ENCODE measurements at places on chromosomes 6 and 20.

DNA sequence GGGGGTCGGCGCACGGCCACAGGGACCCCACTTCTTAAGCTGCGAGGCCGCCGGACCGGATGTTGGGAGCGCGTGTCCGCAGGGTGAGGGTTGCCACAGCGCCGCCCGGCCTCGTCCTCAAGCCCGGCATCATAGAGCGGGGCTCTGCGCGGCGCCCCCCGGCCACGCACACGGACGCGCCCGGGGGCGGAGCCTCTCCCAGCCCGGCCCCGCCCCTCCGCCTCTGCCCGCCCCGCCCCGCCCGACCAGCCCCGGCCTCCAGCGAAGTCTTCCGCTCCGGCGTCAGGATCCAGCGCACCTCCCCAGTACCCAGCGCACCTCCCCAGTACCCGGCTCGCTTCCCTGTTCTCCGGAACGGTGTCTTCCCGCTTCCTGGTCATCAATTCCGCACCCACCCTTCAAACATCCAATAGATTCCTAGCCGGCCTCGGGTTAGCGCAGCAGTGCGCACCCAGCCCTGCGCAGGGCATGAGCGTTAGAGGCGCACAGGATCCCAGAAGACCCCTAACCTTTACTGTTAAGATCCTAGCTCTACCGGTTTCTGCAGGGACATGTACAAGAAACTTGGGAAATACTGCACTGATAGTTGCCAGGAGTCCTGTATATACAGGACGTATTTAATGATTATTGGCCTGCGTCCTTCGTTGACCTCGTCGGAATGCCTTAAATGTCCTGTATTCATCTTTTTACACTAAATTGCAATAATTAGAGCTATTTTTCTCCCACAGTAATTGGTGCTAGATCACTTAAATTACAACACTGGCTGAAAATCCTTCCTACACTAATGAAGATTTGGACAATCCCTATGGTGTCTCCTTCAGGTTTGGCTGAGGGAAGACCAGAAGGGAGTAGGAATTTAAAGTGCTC lies 535 bp upstream of the DNAAF9 start:
- no peak for DNase-seq

GRCh38 chr6:46190889-46191288 lies 20.1 kb upstream of the ENPP5 start:
- DNase-seq = no peak

DNA sequence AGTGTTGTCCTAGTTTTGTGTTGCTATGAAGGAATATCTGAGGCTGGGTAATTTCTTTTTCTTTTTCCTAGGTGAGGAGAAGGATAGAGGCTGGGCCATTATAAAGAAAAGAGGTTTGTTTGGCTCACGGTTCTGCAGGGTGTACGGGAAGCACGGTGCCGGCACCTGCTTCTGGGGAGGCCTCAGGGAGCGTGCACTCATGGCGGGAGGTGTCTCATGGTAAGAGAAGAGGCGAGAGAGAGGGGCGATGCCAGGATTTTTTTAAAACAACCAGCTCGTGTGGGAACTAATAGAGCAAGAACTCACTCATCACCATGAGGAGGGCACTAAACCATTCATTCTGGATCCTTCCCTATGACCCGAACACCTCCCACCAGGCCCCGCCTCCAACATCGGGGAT lies 14.2 kb upstream of the NPBWR2 start:
- DNase-seq = no peak

DNA sequence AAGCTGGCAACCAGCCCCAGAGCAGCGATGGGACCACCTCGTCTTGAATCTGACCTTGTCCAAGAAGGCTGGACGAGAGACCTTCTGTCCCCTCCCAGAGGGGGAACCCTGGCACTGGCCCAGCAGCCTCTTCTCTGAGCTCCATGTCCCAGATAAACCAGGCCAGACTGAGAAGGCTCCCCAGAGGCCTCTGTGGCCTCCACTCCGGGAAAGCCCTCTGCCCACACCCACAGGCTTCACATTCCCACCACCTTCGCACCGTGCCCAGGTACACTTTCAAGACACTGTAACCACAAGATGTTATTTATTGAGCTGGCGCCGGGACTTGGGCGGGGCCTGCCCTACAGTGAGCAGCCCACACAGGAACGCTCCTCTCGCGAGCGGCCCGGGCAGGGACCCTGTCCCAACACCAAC lies 33.2 kb downstream of the ADA start:
- no peak for DNase-seq

GRCh38 chr6:80380566-80380965 lies 274.1 kb downstream of the BCKDHB start:
- DNase-seq = no peak

DNA sequence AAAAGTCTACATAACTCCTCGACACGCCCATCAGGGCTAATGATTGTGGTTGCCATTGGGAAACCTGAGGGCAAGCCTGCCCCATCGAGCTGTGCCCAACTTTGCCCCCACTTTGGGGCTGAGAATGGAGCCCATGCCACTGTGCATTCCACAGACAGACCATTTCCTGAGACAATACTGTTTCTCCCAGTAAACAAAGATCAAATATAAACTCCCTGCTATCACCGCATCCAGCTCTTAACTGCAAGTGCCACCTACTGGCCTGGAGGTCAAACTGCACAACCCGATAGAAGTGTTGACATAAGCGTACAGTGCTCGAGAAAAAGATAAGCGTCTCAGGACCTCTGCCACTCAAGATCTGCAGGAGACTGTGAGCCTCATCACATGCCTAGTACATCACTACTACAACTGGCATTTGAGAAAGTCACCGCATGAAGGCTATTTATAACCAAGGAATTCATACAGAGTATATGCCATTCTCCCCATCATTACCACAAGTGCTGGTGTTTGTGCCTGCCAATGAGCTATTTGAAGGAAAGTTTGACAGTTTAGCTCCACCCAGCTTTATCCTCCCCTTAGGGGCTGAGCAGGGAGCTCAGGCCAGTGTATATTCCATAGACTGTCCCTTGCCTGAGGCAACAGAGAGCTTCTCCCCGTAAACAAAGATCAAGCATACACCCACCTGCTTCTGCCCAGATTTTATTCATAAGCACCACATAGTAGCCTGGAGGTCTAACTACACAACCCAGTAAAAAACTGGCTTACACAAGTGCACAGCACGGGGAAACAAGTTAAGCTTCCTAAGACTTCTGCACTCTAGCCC lies 4.5 kb upstream of the DEFB126 start:
- no peak for DNase-seq

DNA sequence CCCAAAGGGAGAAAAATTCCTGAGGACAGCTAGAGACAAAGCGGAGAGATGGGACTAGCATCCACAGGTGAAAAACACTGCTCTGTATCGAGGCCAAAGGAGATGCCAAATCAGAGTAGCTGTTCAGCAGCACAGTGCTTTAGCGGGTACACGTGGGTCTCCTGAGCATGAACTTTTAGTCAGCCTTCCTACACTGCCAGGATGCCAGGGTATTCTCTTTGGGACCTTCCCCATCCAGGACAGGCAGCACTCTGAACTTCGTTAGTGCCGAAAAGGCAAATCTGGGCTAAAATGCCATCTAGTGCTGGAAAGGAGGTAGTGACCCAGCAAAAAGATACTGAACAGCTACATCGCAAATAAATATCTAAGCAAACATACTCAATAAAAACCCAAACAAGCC lies 64.9 kb downstream of the C6orf58 start:
- DNase-seq = no peak

DNA sequence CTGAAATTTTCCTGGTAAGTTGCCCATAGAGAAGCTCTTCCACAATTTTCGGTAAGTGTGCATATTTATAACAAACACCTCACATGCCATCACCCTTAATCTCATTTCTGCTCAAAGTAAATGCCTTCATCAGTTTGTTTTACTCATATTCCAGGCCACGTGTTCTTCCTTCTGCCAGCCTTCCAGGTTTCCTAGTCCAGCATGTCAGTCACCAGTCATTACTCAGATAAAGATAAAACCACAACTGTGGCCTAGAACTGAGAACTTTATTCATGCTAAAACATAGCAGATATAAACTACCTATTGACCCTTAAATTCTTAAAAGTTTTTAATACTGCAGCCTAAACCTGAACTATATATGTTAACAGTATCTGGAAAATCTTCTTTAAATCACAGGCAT lies 149.5 kb upstream of the SLC22A16 start:
- DNase-seq = no peak

DNA sequence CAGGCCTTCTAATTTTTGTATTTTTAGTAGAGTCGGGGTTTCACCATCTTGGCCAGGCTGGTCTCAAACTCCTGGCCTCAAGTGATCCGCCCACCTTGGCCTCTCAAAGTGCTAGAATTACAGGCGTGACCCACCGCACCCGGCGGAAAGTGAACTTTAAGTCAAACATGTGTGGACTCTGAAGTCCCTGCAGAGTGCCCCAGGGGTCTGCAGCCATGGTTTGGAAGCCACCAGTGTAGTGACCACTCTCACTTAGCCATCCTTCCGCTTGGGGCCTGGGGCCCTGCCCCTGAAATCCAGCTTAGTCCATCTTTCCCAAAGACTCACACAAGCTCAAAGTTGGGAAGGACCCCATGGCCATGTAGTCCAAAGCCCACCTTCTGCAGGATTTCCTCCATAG lies 164.5 kb downstream of the GRM4 start:
- no peak for DNase-seq

- DNase-seq = no peak
These were observed 193.7 kb downstream of the QKI start for GRCh38 chr6:163608204-163608644.

DNA sequence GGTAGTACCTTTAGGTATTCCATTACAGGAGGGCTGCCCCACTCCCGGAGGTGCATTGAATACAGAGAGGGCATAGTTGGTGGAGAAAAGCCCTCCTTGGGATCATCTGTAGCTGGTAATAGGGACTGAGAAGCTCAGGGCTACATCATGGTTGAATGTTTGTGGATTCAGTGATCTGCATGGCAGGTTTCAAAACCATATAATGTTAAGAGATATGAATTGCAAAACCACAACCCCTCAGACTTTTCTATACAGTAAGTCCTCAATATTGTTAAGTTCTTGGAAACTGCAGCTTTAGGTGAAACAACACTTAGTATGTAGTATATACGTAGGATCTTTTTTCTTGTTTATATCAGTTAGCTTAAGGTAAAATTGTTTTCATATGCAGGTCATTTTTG lies 11.3 kb downstream of the TULP4 start:
- no peak for DNase-seq

- DNase-seq = no peak
These were observed 118.2 kb downstream of the BACH2 start for GRCh38 chr6:90178384-90178855.

DNA sequence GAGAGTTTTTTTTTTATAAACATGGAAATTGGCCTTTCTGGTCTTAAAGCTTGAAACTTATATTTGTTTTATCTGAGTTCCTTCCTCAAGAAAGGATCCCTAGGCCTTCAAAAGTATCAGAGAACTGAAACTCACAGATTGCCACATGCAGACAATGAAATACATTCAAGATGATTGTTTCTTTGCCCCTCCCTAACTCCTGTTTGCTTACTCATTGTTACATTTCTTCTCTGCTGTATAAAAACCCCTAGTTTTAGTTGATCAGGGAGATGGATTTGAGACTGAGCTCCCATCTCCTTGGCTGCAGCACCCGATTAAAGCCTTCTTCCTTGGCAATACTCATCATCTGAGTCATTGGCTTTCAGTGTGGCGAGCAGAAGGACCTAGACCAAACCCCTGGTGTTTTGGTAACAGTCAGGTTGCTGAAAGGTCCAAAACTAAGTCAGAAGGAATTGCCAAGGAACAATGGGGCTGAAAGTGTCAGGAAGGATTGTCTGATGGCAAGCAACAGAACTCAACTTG lies 132.3 kb upstream of the SULF2 start:
- DNase-seq = no peak

All from cortex of kidney (tissue), 1 donor.